ENCODE measurements at places on chromosomes 5 and 9. TPM values are rescaled to one million over a fixed set of nuclear protein-coding genes. Genes with fewer than 3 reads are reported as not detected.

Gene RABGAP1
- 96.1 TPM for total RNA-seq

Gene AHRR
- 2.0 TPM for total RNA-seq

Gene TRAF1
- total RNA-seq: 2.0 TPM

Gene FGF18
- total RNA-seq: under 0.01 TPM

Gene NPM1
- 261 TPM for total RNA-seq

Gene TCF7
- 0.98 TPM for total RNA-seq

Gene PITX1
- 0.25 TPM for total RNA-seq

Gene TMEM232
- 11.8 TPM for total RNA-seq

Gene COL27A1
- 1.5 TPM for total RNA-seq

Gene FAM169A
- 55.1 TPM for total RNA-seq

Data from temporal lobe (tissue), 4 donors.